Thyroid gland (tissue), 4 donors: ENCODE measurements at places on chromosomes 2 and 18. TPM values are rescaled to one million over a fixed set of nuclear protein-coding genes. Genes with fewer than 3 reads are reported as not detected.

- H3K27me3 ChIP-seq, result no peaks in the 10 kb centered on the region
- no peak for DNase-seq
- H3K4me3 ChIP-seq, result no peak overlapping the region
- H3K27ac ChIP-seq, result no peak overlapping the region
- H3K36me3 ChIP-seq, result no peaks in the 10 kb centered on the region
Observed at GRCh38 chr2:88613921-88614320, 13.3 kb downstream of the EIF2AK3 start.

DNA sequence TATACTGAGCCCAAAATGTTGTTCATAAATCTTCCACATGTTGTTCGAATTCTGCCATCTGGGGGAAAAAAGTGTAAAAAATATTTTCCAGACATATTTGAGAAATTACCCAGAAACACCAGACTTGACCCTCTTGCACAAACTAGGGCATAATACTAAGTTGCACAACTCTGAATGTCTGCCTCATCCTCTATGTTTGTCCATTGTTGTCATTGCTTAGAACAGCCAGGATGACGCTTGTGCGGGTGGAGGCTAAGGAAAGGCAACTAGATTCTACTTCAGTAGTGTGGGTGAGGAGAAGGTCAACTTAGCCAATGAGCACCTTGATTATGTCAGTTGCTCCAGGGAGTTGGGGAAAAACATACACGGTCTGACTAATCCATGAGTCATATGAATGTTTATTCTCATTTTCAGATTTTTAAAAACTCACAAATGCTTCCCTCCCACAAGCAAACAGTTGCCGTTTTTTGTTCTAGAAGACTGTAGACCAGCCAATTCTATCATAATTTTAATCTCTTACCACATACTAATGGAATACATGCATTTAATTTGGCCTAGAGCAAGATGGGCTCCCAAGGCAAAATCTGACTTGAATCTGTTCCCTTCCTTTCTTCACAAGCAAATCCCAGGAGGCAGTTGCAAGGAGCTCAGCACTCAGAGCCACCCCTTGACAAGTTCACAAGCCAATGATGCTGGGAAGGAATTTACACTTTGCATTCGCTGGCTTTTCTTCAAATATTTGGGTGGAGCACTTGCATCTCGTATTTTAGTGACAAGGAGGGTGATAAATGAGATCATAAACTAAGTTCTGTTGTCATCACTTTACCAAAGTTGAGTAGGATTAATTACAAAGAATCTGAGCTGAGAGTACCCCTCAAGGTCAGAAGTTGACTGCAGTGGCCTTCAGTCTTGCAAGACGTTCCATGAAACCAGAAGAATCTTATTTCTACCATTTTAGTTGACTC lies 163.2 kb upstream of the TWIST2 start:
- no peaks in the 10 kb centered on the region for H3K27me3 ChIP-seq
- no peaks in the 10 kb centered on the region for H3K36me3 ChIP-seq
- no peak for DNase-seq
- H3K4me3 ChIP-seq, result no peak overlapping the region

DNA sequence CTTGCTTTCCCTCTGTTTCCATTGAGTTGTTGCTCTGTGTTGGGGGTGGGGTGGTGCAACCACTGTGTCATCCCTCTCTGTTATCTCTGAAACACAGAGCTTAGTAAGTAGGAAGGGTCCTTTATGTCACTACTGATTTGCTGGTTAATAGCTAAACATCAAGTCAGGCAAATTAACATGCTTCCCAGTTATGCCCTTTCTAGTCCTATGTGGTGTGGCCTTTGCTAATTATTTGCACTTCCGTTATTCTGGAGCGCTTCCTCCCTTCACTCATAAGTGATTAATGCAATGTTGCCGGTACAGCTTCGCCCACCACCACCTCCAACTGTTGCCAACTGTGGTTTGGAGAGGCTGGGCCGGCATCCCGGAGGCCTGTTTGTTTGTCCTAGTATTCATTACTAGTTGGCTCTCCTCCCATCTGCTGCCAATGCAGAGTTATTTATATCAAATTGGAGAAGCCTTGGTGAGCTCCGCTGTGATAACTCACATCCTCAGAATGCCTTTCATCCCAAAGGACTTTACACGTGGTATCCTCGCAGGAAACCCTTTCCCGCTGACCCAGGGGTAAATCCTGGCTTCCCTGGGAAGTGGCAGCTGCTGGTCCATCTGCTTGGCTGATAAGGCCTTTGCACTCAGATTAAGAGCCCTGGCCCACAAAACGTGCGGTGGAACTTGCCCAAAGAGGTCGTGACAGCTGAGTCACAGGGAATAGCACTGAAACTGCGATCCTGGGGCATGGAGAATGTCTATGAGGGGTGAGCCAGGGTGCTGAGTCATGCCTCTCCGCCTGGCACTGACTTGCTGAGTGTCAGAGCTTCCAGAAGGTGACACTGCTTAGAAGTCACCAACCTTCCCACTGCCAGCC lies 72.0 kb upstream of the ZCCHC2 start:
- H3K4me1 ChIP-seq, result no peaks in the 10 kb centered on the region
- H3K36me3 ChIP-seq, result no peaks in the 10 kb centered on the region
- no peaks in the 10 kb centered on the region for H3K27me3 ChIP-seq
- H3K4me3 ChIP-seq, result no peak overlapping the region
- peak; percentile 30 for DNase-seq

DNA sequence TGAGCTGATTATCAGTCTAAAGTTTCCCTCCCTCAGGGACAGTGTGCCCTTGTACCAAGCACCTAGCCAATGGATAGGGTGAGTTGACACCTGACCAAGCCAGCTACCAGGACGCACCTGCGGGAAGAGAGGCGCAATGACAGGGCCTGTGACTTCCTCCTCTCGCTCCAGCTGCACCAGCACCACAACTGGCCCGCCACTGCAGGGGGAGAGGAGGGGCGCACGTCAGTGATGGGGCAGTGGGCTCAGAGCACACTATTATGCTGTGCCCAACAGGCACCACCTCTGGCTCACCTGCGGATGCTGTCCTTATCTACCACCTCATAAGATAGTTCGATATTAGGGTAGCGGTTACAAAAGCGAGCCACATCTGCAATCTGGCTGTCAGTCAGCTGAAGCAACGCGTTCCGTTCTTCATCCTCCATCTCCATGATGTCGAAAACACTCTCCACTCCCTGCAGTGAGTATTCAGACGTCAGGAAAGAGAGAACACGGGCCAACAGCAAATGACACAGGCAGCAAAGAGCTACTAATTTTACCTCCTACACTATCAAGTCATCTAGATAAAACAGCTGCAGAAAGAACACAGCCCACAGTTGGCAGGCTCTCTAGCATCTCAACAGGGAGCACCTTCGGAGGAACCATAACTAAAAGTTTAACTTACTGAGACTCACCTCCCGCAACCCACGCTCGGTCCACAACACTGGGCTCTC lies 10.9 kb downstream of the CIAO1 start:
- no peak for DNase-seq
- H3K4me3 ChIP-seq, result no peak overlapping the region
- H3K27me3 ChIP-seq, result no peaks in the 10 kb centered on the region
- H3K4me1 ChIP-seq, result no peaks in the 10 kb centered on the region

GRCh38 chr2:15795426-15795825 lies 144.9 kb upstream of the MYCN start:
- H3K36me3 ChIP-seq, result no peaks in the 10 kb centered on the region
- no peaks in the 10 kb centered on the region for H3K27me3 ChIP-seq
- no peak overlapping the region for H3K4me3 ChIP-seq

- H3K4me3 ChIP-seq, result no peak overlapping the region
- no peaks in the 10 kb centered on the region for H3K27me3 ChIP-seq
- H3K36me3 ChIP-seq, result no peaks in the 10 kb centered on the region
- H3K4me1 ChIP-seq, result no peaks in the 10 kb centered on the region
Observed at GRCh38 chr2:151569167-151569566, 159.5 kb downstream of the RIF1 start.

DNA sequence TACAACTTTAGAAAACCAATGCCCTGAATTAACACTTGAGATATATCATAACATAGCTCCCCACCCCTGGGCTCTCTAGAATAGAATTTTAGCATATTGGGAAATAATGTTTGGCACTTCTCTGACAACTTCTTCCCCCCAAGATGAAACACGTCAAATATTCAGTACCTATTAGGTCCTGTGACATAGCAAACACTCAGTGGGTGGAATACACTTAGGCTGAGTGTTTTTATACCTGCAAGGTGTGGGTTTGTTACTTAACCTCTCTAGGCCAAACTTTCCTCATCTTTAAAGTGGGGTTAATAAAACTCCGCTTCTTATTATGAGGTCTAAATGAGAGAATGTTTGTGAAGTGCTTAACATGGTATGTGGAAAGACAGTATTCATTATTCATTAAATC lies 56.1 kb downstream of the LAMA3 start:
- no peak overlapping the region for H3K27ac ChIP-seq
- H3K36me3 ChIP-seq, result no peaks in the 10 kb centered on the region
- H3K4me1 ChIP-seq, result no peaks in the 10 kb centered on the region
- no peak overlapping the region for H3K4me3 ChIP-seq

- H3K4me1 ChIP-seq, result no peaks in the 10 kb centered on the region
- H3K36me3 ChIP-seq, result no peaks in the 10 kb centered on the region
- H3K27ac ChIP-seq, result no peak overlapping the region
Observed at GRCh38 chr2:23468474-23469141, 83.6 kb downstream of the KLHL29 start.

DNA sequence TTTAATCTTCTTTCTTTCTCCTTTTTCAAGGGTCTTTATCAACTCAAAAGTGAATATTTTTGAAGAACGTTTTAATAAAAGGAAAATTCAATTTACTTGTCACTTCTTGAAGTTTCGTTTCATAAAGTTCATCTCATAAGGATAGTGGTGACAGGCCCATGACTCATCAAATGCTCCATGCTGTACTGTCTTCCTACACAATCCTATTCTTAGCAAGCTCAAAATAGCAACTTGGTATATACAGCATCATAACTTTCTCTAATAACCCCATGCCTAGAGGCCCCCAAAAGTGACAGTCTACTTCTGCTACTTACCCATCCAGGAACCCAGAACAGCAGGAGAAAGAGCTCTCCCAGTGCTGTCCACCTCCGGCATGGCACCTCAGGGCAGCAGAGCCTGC lies 7.7 kb downstream of the FBXO15 start:
- DNase-seq, result no peak
- no peaks in the 10 kb centered on the region for H3K36me3 ChIP-seq
- H3K27ac ChIP-seq, result no peak overlapping the region
- H3K27me3 ChIP-seq, result no peaks in the 10 kb centered on the region
- no peaks in the 10 kb centered on the region for H3K4me1 ChIP-seq
- H3K4me3 ChIP-seq, result no peak overlapping the region

- DNase-seq, result no peak
- no peak overlapping the region for H3K27ac ChIP-seq
- H3K4me3 ChIP-seq, result no peak overlapping the region
- no peaks in the 10 kb centered on the region for H3K36me3 ChIP-seq
Observed at GRCh38 chr18:69874058-69874457, 73.6 kb downstream of the CD226 start.

DNA sequence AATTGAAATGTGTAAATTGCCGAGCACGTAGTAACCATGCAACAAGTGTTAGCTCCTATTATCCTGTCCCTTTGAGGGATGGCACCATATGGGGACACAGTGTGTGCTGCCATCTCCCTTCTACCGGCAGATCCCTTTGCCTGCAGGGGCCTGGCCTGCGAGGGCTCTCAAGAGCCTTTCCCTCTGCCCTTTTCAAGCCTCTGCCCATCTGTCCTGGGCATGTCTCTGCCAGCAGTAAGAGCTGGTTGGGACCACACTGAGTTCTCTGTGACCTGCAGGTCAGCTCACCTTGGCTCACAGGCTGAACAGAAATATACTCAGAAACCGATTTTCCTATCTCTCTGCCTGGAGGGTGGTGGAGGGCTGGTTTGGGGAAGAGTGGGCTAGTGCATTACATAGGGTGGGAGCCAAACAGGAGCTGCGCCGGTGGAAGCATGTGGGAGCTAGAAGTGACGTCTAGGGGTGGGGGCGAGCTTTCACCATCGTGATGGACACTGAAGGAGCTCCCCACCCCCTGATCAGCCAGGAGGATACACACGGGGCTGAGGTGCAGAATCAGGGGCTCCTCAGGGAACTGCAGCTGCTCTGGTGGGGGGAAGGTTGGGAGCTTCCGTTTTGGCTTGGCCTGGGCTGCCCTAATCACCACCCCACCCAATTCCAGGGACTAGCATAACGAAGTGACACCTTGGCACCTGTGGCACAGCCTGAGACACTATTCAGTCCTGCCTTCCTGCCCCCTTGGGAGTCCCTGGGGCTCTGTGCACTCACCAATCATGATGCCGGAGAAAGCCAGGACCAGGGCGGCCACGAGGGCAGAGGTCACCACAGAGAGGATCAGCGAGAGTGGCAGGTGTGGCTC lies 109.7 kb downstream of the CLIP4 start:
- H3K36me3 ChIP-seq, result no peaks in the 10 kb centered on the region
- H3K27ac ChIP-seq, result no peak overlapping the region
- no peak for DNase-seq
- peaks cover 10% of the 10 kb centered on the region for H3K4me1 ChIP-seq

DNA sequence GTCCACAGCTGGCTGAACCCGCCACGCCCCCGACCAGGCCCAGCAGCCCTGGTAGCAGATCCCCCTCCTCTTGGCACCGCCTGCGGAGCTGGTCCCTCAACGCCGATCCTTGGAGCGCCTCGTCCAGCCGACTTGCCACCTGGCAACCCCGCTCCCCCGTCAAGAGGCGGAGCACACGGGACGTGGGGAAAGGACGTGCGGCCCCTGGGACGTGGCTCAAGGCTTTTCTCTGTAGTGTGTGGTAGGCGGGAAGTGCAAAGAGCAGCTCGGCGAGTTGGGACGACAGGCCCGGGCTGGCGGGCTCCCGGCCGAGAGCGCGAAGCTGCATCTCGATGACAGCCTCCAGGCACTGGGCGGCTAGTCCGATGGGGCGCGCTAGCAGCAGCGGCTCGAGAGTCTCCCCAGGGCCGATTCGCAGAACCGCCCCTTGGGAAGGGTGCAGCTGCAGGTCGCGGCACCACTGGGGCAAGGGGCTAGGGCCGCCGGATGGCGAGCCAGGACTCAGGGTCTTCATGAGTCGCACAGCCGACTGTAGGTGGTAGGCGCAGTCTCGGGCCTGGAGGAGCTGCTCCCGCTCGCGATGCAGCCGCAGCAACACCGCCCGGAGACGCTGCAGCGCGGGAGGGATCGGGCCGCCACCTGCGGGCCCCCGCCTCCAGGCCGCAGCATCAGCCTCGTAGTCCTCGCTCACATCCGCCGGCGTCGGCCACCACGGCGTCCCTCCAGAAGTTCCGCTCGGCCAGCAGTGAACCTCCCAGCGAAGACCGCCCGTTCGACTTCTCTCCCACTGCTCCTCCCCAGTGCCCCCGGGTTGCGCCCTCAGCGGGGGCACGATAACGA lies 617 bp downstream of the CCDC142 start:
- DNase-seq, result no peak
- peak overlapping the region; percentile 38 for H3K27ac ChIP-seq
- H3K4me3 ChIP-seq, result peak overlapping the region; percentile 49
- H3K27me3 ChIP-seq, result no peaks in the 10 kb centered on the region

- no peaks in the 10 kb centered on the region for H3K27me3 ChIP-seq
- no peaks in the 10 kb centered on the region for H3K36me3 ChIP-seq
- H3K27ac ChIP-seq, result no peak overlapping the region
- no peak for DNase-seq
Observed at GRCh38 chr2:71620851-71621251, 167.5 kb downstream of the DYSF start.

GRCh38 chr2:133606616-133607015 lies 38.4 kb upstream of the NCKAP5 start:
- H3K27ac ChIP-seq, result no peak overlapping the region
- H3K4me1 ChIP-seq, result no peaks in the 10 kb centered on the region
- H3K36me3 ChIP-seq, result no peaks in the 10 kb centered on the region
- H3K4me3 ChIP-seq, result no peak overlapping the region

FBXO48 gene
- 1.8 TPM for total RNA-seq

EN1 gene
- 0.11 TPM for total RNA-seq

CHST9 gene
- 0.13 TPM for total RNA-seq

PCARE gene
- 0.11 TPM for total RNA-seq

MYO1B gene
- 43.8 TPM for total RNA-seq

TMEM150A gene
- 20.2 TPM for total RNA-seq
